ENCODE measurements at places on chromosomes 5 and 9. TPM values are rescaled to one million over a fixed set of nuclear protein-coding genes. Genes with fewer than 3 reads are reported as not detected.

GRCh38 chr5:54362434-54362833, 52.1 kb upstream of the ARL15 start:
- no peak for DNase-seq

The WNT8A gene
- not detected for total RNA-seq

DNA sequence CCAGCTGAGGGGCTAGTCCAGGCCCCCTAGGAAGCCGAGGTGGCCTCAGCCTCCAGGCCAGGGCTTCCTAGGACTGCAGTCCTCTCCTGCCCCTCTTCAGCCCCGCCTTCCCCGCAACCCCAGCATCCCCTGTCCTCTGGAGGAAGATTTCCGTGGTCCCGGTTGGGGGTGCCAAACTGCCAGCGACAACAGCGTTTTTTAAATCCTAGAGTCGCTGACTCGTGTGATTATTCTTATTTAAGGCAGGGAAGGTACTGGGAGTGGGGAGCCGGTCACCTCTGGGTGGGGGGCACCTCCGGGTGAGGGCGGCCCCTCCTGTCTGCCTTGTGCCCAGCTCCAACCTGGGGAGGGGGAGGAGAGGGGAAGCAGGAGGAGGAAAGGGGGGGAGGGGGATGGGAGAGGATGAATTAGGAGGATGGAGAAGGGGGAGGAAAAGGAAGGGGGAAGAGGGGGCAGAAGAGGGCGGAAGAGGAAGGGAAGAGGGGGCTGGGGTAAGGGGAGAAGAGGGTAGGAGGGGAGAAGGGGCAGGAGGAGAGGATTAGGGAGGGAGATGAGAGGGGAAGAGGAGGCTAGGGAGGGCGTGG, 173.1 kb upstream of the IER5L start:
- DNase-seq = no peak

DNA sequence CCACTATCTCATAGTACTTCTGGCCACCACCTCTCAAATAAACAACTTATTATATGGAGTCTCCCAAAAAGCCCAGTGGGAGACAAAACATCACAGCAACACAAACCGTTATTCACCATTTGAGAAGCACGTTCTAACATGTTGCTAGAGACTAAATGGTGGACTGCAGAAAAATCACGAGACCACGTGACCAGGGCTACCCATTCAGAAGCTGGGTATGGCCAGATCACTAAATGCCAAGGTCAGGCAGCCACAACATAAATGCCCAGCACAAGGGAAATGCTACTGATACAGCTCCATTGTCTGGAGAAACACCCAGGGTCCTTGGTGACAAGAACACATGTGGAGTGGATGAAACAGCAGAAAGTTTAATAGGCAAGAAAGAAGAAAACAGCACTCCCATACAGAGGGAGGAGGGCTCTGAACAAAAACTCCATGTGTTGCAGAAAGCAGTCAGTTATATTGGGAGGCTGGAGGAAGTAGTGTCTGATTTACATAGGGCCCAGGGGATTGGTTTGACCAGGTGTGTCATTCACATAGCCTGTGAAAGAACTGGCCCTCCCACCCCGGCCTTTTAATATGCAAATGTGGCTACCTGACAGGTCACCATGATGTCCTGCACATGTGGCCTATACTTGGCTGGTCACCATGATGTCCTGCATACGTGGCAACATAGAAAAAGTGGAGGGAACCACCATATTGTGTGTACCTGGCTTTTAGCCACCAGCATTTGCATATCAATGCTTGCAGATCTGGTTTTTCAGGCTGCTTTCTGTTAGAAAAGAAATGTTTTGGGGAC, 97.2 kb downstream of the TRIM36 start:
- no peak for DNase-seq

DNA sequence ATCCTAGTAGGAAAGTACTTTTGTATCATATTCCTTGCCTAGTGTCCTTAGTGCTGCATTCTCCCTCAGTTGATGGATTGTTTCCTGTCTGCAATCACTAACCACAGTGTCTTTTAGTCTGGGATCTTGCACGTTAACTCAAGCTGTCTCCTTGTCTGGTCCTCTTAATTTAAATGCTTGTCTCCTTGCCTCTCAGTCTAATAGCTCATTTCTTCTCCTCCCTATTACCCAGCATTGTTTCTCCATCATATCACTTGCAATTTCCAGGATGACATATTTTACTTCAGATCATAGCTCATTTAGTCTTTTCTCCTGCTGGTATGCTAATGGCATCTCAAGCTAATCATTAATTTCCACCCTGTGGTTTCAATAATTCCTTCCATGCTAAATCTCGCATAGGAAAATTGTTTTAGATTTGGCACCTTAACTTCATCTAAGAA, 2052.0 kb upstream of the C9orf72 start:
- no peak for DNase-seq
